HCT116 (cell line): ENCODE measurements at places on chromosomes 7 and 10. TPM values are rescaled to one million over a fixed set of nuclear protein-coding genes. Genes with fewer than 3 reads are reported as not detected.

TFEC gene
- 0.12 TPM for total RNA-seq

DTX2 gene
- 37.4 TPM for total RNA-seq

LIPK gene
- total RNA-seq, result not detected

HTRA1 gene
- 0.39 TPM for total RNA-seq

FAM131B gene
- total RNA-seq, result 0.20 TPM

NRP1 gene
- total RNA-seq, result 3.8 TPM
